Stomach (tissue), 19 donors: ENCODE measurements at places on chromosomes 5 and 9.

GRCh38 chr5:131212471-131213021 is 41.8 kb downstream of the LYRM7 start:
- DNase-seq: peak; percentile 11

DNA sequence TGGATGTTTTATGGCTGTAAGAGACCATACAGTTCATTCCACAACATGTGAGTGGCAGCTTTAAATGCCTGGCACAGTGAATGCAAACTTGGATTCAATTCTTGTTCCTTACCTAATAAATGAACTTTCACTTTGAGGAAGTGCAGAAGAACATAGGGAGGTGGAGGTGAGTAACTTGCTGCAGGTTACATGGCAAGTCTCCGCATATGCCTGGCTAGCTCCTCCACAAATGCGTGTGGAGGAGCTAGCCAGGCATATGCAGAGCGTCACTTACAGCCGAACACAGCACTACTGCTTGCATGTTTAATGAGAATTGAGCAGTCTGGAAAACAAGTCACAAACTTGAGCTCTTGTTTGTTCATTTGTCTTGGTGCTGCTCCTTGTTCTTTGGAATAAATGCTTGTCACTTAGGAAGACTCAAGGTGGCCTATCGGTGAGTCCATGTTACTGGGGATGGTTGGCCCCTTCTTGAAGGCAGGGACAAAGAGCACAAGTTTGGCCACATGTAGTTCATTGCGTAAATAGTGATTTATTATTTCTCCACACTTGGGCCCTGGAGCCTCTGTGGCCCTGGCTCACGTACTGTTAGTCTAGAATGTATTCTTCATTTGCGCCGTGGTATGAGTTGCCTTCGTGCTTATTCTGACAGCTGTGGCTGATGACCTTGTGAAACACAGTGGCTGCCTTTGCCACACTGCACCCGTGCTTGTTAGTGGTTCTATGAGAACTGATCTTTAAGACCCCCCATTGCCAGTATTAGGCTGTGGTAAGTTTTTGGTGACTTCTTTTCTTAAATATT is 3.1 kb downstream of the ISOC1 start:
- no peak for DNase-seq

DNA sequence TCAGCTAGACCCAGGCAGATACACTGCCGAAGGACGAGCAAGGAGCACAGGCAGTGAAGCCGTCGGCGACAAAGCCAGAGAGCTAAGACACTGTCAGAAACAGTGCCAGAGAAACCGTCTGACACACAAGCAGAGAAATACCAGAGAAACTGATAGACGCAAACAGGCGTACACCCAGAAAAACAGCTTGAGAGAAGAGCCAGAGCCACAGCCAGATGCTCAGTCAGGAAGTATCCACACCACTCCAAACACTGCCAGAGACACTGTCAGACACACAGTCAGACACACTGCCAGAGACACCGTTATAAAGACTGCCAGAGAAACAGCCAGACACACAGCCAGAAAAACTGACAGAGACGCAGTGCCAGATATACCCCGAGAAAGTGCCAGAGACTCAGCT is 19.1 kb downstream of the CNTFR start:
- DNase-seq: peak; percentile 81

DNA sequence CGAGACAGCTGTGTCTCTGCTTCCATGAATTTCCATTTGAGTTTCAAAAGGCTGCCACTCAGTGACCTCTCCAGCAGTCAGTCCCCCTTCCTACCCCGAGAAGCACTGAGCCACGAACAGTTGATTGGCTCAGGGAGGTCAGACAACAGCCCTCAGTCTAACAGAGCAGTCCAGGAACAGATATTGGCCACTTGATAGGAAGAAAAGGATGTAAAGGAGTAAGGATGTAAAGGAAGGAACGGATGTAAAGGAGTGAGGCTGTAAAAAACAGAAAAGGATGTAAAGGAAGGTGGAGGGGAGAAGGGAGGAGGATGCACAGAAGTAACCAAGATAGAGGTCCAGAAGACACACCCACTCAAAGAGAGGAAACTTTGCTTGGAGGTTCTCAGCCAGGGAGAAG is 3.2 kb upstream of the NR4A3 start:
- no peak for DNase-seq

DNA sequence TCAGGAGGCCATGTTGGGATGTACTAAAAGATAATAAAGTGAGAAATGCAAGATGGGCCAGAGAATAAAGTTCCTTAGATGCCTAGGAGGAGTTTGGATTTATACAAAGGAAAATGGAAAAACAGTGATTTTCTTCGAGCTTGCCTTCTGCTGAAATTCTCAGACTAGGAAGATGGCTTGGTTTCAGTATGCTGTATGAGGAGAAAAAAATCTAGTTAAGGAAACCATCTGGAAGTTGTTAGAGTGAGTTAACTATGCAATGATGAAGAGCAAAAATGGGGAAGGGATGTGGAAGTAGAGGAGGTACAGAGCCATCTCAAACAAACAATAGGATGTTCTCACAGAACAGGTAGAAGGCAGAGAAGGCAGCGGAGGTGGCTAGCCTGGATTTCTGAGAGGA is 162.9 kb upstream of the FTMT start:
- no peak for DNase-seq

- DNase-seq: no peak
Measured at GRCh38 chr5:121182788-121183490, 668.7 kb upstream of the FTMT start.

- DNase-seq: peak; percentile 48
Measured at GRCh38 chr9:131394464-131395156, 724 bp downstream of the PRRC2B start.

- DNase-seq: peak; percentile 75
Measured at GRCh38 chr5:113807427-113807991, 294.0 kb downstream of the YTHDC2 start.
